Stimulated activated CD4-positive, alpha-beta T cell treated with anti-CD3 and anti-CD28 coated beads, Interleukin-15, amount 100 ng/mL, for 1 hour (primary cell): ENCODE measurements at places on chromosomes 12 and 14.

DNA sequence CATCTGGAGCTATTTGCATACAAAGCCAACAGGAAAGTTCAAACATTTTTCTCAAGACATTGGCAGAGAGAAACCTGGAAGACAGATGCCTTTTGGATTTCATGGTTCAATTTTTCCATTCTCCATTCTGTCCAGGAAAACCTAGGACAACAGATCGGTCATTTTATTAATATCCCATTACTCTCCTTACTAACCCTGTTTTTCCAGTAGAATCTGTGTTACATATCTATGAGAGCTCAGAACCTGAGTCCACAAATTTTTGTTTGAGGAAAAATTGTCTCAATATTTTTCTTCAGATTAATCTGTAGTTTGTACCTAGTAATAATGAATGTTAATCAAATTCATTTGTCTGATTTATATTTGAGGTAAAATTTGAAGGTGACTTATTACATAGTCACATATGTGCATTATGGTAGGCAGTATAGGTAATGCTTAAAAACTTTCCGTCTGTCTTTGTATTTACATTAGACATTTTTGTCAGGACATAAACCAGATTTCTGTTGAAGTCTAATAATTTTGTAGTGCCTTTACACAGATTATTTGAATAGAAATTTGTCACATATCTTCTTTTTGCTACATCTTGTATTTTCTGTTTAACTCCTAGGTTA, 75.3 kb downstream of the CCDC91 start:
- no peak for DNase-seq

- DNase-seq, result no peak
Measured at GRCh38 chr14:81211844-81212243, 8.9 kb downstream of the GTF2A1 start.

- DNase-seq, result no peak
Measured at GRCh38 chr12:3040026-3040656, 37.0 kb upstream of the TSPAN9 start.

DNA sequence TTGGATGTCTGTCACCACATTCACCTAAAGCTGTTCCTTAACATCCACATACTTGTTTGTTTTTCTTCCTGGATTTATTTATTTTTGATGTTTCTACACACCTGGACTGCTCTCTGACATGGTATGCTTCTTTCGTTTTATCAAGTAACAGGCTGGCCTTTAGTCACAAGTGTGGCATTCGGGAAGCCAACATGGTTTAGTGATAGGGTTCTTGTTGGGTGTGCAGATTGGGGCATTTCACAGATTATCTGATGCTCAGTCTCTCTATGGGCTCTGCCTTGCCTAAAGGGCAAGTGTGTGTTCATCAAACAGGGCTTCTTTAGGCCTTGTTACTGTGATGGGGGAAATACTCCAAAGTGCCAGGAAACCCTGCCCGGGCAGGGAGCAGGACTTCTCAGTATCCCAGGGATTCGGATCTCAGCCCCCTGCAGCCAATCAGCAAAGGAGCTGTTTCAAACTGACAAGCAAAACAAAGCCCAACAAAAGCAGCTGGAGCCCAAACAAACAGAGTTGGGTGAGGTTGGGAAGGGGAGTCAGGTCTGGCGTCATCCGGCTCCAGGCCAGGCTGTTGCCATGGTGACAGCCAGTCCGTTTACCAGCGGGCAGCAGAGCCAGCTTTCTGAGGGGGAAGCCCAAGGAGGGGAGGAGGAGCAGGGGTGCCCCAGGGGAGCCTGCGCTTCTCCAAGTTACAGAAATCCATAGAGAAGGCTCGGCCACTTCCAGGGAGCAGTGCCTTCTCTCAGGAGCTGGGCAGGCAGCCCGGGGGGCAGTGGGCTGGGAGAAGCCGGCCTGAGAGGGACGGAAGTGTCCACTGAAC, 31.9 kb downstream of the FOS start:
- no peak for DNase-seq

GRCh38 chr14:102525219-102525928, 15.8 kb upstream of the ANKRD9 start:
- no peak for DNase-seq

DNA sequence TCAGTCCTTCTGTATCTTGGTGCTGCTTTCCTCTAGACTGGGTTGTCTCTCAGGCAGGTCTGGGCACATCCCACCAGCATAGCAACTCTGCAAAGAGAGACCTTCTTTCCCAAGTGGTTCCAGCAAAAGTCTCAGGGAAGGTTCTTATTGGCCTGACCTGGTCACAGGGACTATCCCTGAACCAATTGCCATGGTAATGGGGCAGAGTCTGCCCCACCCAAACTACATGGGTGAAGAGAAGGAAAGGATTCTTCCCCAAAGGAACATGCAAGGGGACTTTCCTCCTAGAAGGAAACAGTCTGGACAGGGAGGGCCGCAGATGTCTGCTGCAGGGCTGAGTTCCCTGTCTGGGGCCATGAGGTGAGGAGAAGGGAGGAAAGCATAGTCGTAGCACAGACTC, 122.2 kb upstream of the NCOR2 start:
- DNase-seq, result no peak

DNA sequence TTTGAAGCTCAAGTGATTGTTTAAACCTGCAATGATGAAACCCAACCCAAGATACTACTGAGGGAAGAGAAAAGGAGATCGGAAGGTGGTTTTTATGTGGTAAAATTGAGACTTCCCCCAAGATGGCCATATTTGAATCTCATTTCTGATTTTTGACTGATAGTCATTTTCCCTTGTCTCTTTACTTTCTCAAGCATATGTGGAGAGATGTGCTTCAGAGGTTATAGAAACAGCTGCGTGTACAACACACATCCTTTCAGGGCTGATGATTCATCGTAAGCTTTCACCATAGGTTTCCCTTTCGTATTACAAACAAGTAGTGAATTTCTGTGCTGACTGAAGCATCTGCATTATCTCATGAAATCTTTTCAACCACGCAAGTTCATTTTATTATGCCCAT, 276.2 kb downstream of the EMP1 start:
- no peak for DNase-seq

GRCh38 chr12:14417715-14418114, 52.2 kb downstream of the ATF7IP start:
- no peak for DNase-seq

GRCh38 chr12:42235426-42235825, 2.6 kb downstream of the YAF2 start:
- no peak for DNase-seq

DNA sequence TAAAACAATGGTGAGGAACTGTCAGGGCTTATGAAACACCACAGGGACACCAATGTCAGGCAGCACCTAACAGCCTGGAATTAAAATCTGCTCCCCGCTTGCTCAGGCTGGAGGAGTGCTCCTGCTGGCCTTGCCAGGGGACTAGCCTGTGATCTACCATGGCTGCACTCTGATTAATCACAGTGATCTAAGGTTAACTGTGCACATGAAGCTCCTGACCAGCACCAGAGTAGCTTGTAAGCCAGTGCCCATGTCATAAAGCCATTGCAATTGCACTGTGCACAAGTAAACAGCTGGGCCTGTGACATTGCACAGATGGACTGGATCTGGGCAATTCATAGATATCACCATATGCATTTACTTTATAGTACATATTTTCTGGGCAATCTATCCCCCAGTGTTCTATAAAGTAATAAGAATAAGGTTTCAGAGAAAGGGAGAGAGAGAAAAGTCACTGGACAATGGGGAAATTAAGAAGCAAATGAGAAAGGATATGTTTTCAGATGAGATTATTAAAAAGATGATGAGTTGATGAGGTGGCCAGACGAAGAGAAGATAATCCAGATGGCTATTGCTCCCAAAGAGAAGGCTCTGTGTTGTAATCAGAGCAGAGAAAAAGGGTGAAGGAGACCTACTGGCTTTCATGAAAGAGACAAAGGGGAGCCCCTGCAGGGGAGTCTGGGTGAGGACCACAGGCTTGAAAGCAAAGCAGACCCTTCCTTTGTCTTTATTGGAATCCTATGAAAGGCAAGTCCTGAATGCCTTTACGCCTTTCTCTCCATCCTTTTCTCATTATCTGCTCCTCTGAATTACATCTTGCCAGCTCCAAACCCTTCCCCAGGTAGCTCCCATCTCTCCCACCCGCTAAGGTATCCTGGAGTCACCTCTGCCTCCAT, 145.8 kb downstream of the SLC38A6 start:
- no peak for DNase-seq

DNA sequence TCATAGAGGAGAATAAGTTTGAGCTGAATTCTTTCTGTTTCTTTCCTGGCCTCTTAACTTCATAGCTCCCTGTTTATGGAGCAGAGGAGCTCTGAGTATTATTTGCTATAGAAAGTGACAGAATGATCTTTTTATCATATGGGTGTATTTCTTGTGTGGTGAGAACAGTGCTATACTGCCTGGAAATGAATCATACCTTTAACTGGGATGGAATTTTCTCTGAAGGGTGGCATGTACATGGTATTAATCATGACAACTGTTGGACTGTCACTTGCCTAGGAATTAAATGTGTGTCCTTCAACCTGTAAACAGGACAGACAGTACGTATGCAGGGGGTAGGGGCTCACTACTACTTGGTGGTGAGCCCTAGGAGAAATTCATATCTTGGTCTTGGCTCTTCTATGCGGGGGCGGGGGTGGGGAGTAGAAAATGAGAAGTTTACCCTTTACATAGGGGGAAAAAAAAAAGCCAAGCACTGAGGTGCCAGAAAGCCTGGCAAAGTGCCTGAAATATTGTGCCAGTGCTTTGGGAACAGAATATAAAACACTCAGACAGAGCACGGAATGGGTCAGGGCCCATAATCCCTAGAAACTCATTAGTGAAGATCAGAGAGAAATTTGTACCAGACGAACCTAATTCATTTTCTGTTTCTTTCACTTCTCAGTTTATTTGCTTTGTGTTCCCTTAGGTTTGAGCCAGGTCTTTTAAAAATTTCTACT, 33.8 kb downstream of the ARMH4 start:
- no peak for DNase-seq

DNA sequence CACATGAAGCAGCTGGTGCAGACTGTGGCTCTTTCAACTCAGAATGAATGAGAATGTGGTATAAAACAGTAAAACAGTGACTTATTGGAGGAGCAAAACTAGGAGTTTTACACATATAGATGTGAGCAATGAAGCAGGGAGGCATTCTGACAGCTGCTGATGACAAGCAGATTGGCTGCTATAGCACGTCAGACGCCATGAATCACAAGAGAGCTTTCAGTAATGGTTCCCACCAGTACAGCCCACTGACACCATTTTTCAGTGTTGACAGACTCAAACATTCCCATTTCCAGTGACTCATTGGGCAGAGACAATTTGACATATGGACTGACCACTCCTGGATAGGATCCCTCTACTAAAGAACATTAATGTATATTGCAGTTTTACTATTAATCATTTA, 24.6 kb upstream of the FSCB start:
- DNase-seq, result no peak

DNA sequence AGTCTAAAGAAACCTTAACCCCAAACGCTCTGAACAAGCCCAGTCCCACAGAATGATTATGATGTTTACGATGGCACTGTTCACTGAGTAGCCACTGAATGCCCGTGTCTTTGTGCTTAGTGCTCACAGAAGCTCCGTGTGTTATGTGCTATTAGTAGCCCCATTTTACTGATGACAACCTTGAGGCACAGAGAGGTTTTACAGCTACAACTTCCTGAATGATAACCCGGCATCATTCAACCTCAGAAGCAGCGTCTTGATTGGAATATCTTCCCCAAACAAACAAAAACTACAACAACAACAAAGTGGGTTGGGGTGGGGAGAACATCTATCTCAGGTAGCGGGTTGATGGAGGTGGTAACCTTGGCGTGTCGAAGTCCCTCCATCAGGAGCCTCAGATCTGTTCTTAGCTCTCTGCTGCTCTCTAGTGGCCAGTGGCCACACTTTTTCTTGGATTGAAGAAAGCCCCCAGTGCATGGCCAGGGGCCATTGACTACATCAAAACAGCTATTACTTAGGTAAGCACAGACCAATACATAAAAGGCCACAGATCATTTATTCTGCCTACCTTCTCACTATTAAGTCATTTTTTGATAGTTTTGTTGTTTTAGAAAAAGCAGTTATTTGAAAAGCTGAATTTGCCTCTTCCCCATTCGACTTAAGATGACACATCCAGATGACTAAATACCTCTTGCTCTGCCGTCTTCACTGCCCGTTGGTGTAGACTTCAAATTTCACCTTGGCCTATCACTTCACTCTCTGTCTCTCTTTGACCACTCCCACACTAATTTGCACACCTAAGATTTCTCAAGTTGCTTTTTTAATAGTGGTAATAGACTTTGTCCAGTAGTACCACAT, 376.9 kb downstream of the GALC start:
- DNase-seq, result no peak

DNA sequence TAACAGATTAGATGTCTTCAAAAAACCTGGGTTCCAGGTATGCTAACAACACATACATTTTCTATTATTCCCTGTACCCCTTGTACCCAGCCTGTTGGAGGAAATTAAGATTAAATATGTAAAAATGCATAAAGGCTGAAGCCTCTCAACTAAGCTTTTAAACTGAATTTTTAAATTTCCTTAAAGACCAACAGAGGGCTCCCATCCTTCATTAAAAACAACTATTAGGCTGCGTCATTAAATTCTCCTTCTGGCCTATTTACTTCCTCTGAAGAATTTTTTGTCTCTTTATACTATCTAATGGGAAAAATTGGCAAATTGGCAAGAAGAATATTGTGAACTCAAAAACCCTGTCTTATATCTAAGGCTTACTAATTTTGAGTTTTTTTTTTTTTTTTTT, 21.8 kb downstream of the SENP1 start:
- no peak for DNase-seq

GRCh38 chr12:62779488-62779887, 155.5 kb downstream of the PPM1H start:
- DNase-seq, result no peak

DNA sequence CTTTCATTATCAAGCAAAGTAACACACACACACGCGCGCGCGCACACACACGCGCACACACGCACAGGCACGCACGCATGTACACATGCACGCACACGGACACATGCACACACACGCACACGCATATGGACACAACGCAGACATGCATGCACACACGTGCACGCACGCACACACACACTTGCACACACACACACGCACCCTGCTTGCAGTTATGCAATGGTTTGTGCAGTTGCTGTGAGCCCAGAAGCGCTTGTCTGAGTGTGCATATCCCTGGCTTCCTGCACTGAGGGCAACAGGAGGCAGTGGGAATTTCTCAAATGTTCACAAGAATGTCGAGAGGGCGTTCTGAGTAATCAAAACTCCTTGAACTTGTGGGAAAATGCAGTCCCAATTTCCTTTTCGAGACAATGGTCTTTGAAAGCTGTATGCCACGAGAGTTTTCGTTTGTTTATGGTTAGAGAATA, 41.6 kb downstream of the NFKBIA start:
- DNase-seq, result no peak

GRCh38 chr12:122880668-122881067, 15.3 kb downstream of the VPS37B start:
- DNase-seq, result no peak

- DNase-seq, result no peak
Measured at GRCh38 chr12:131092901-131093603, 139.3 kb downstream of the ADGRD1 start.

DNA sequence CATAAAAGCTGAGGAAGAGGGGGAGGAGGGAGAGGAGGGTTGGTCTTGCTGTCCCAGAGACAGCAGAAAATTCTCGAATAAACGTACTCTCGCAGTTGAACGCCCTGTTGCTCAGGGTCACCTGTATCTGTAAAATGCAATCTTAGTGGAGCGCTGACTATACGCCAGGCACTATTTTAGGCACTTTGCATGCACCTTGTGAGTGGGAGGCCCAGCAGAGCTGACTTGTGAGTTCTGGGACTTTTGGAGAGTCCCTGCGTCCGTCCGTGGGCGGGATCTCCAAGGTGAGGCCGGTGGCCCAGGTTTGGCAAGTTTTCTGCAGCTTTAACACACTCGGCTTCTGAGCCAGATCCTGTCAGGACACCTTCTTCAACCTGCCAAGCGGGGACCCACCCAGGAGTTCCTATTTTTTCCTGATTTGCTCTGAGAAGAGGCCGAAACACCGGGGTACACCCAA, 32.5 kb upstream of the PLEKHG6 start:
- DNase-seq, result peak; percentile 27
